ENCODE measurements at places on chromosomes 6 and 20.

- peak; percentile 5 for DNase-seq
These were observed 260.0 kb downstream of the ERMARD start for GRCh38 chr6:170011204-170012036.

DNA sequence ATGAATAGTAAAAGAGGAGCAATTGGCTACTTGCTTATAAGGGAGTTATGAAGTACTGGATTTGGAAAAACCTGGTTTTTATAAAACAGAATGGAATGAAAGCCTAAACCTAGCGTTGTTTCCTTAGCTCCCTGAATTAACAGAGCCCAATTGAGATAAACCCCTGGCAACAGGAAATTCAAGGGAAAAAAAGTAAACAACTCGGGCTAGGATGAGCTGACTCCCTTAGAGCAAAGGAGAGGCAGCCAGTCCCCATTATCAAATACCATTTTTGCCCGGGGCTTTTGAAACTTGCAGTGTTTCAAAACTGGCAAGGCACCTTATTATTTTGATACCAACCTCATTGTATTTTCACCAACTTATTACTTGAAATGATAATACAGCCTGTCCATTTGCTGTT lies 587.5 kb downstream of the CD109 start:
- no peak for DNase-seq

DNA sequence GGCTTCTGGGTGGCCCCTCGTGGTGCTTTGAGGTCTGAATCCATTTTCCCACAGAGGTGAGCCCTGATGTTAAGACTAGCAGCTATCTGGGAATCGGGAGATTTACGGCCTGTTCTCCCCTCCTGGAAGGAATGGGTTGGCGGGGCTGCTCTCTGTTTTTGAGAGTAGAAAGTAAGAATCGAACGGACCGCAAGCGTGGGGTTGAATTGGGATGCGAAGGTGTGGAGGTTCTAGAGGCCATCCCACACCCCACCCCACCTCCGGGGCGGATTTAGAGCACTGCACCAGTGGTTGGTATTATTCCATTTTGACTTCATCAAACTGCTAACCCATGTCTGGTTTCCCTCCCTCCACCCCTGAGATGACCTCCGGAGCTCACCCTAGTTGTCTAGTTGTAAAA lies 11.5 kb downstream of the PYGB start:
- DNase-seq, result no peak

DNA sequence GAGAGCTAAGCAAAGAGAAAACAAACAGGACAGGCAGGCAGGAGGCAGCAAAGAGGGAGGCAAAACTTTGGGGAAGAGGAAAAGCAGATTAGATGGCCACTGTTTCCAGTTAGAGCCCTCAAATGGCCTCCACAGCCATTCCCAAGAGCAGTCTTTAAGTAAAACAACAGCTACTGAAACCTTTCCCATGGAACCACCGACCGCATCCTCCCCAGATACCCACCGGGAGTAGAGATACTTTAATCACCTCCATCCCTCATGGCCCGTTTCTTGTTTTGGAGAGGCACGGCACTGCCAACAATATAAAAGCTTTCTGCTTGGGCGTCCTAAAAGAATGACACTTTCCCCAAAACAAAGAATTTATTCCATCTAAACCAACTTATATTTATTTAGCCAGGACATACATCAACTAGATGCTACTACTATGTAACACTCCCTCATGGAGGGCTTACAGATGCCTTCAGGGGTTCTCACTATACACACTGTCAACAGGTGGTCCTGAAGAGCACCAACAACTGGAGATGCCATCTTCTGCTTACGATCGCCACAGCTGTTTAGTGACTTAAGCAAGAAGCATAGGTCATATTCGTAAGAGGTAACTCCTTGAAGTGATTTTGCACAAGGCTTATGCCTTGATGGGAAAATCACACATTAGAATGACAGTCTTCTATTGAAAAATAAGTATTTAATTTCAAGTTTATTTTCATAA lies 43.4 kb downstream of the CNKSR3 start:
- no peak for DNase-seq

GRCh38 chr6:149150801-149151398 lies 166.6 kb upstream of the TAB2 start:
- peak; percentile 82 for DNase-seq

DNA sequence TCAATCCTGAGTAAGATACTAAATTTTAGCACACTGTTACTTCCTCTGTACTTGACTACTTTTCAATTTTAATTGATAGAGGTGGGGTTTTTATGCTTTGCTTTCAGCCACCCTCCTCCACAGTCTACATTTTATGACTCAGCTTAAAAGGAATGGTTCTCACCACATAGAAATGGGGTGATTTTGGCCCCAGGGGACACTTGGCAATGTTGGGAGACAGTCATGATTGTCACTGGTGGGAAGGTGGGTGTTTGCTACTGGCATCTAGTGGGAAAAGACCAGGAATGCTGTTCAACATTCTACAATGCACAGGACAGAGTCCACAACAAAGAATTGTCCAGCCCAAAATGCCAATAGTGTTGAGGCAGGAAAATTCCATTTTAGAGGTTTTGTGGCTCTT lies 71.3 kb downstream of the PCSK2 start:
- DNase-seq, result no peak

GRCh38 chr6:119259027-119259426 lies 90.5 kb downstream of the MAN1A1 start:
- DNase-seq, result no peak

DNA sequence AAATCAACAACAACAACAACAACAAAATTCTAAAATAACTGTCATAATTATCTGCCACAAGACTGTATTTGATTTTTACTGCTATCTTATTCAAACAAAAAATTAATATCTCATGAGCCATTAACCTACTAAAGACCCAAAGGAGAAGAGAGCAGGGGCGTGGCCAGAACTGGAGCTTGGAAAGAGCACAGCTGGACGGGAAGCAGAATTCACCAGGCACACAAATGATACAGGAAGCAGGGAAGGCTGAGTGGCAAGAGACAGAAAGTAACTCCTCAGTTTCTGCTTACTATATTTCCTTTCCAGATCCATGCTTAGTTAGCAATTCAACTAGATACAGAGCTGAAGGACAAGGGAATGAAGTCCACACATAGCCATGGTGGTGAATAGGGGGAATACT lies 54.4 kb downstream of the FKBP5 start:
- no peak for DNase-seq

- DNase-seq, result no peak
These were observed 32.4 kb downstream of the SNX3 start for GRCh38 chr6:108228416-108228815.

DNA sequence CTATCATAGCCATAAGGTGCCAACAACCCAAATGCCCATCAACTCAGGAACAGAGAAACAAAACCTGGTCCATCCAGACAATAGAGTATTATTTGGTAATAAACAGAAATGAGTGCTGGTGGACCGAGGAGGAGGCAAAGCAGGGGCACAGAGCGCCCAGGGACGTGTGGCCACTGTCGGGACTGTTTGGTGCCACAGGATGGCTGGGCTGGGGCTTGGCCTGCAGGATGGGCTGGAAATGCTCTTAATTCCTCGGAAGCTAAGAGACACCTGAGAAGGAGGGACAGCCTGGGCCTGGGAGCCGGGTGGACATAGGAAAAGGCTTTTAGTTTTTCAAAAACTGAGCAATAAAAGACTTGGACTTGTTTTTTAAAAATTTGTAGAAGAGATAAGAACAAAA lies 216.4 kb downstream of the DLL1 start:
- no peak for DNase-seq

GRCh38 chr20:25045343-25045712 lies 12.6 kb downstream of the ACSS1 start:
- DNase-seq, result no peak

GRCh38 chr20:44911264-44911921 lies 1.5 kb downstream of the PABPC1L start:
- peak; percentile 74 for DNase-seq

DNA sequence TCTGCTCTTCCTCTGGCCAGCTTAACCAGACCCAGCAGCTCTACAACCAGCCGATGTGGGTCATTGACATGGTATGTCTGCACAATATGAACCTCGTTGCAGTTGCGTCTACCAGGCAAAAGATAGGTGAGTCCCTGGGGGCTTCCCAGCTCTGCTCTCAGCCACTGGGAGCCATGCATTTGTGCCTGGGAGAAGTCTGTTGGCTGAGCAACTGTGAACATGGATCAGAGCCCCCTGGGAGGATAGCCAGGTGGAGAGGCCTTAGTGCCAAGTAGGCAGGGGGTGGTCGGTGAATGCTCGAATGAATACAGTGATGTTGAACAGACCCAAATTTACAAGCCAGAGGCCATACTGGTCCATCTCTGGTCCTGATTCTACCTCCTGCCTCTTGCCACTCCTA lies 30.6 kb downstream of the EFCAB8 start:
- DNase-seq, result no peak

- no peak for DNase-seq
These were observed 50.5 kb upstream of the SLC17A4 start for GRCh38 chr6:25704001-25704400.

DNA sequence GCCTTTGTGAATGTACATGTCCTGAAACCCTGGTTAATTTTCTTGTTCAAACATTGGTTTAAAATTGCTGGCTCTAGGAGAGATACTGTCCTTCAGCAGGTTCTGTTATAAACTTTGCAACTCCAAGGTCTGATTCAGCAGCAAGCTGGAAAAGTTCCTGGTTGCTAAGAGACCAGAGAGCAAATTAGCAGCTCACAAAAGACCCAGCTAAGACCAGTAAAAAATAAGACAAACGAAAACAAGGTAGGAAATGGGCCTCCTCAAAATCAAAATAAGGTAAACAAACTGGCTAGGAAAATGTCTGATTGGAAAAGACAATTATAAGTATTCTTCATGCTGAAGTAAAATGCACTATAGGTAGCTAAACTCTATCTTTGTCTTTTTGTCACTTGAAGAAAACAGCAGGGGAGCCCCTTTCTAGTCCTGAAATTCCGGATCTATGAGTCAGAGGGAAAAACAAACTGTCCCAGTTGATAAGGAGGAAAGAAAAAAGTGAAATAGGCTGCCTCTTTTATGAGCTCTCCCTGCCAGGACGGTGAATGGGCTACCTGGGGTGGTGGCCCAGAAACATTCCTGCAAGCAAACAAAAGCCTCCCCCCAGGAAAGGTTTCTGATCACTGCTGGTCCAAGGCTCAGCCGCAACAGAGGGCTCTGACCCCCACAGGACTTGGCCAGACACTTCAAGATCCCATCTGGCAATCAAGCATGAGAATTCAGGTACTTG lies 41.6 kb downstream of the UNC5CL start:
- no peak for DNase-seq

GRCh38 chr20:43379239-43379917 lies 78.3 kb upstream of the SRSF6 start:
- no peak for DNase-seq

GRCh38 chr20:57282670-57283361 lies 16.4 kb upstream of the BMP7 start:
- DNase-seq, result no peak

- DNase-seq, result no peak
These were observed 31.5 kb upstream of the GJA1 start for GRCh38 chr6:121403964-121404363.

GRCh38 chr6:15904651-15905376 lies 224.1 kb upstream of the MYLIP start:
- DNase-seq, result no peak

- no peak for DNase-seq
These were observed 14.4 kb downstream of the SLC22A3 start for GRCh38 chr6:160362556-160362955.

DNA sequence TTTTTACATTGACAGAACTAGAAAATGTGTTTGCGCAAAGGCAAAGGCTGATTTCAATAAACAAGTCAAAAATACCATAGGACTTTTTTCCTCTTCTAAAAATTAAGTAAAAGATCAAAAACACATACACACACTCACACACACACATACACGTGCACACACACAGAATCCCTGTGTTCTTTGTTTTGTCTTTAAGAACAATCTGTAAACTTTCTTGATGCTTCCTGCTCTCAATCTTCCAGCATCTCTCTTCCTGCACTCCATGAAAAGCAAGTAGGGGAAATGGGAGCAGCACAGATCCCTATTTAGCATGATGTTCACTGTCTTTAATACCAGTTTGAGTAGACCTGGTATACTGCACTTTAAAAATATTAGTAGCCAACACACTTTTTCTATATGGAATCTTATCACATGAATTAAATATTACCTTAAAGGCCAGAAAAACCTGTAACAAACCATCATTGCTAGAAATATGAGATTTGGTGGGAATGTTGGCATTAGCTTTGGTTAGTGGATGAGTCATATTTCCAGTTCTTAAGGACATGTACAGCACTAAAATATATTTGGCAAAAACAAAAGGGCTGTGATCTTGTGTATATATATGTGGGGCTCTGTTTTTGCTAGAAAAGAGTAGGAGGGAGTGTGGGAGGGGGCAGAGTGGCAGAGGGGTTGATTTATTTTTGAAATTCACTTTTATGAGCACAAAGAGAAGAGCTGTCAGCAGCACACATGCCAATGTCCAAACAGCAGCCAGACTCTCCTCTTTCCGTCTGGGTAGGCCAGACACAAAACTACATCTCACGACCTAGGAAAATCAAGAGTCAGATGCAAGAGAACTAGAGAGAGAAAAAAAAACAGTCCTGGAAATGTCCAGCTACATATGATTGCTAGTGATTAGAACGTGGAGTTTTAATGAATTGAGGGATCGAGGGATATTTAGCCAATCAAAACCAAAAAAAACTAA lies 4.6 kb downstream of the PTPRK start:
- no peak for DNase-seq

GRCh38 chr6:156773476-156773875 lies 3.7 kb upstream of the ARID1B start:
- DNase-seq, result no peak

DNA sequence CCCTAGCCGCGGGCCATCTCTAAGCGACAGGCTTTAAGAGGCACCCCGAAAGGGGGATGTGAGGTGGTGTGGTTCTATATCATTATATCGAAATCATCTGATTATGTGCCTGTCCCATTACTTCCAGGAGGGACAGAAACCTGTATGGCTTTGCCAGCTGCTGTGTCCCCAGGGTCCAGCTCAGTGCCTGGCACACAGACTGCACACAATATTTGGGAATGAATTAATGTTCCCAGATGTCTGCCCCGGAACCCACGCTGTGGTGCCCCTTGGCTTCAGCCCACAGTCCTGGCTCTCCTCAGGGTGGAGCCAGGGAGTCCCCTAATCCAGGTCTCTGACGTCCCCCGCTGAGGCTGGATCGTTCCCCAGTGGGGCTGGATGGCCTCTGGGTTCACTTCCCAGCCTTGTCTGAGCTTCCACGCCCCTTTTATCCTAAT lies 8.9 kb upstream of the AHCY start:
- no peak for DNase-seq

GRCh38 chr20:41572010-41572572 lies 46.1 kb downstream of the CHD6 start:
- no peak for DNase-seq

- DNase-seq, result no peak
These were observed 11.4 kb downstream of the PKIB start for GRCh38 chr6:122621638-122622037.
